NCI-H524 treated with DMSO at 0.1 percent for 48 hours (cell line): ENCODE measurements at places on chromosomes 2 and 18.

GRCh38 chr2:64501946-64502345, 22.2 kb upstream of the AFTPH start:
- no peak for DNase-seq

DNA sequence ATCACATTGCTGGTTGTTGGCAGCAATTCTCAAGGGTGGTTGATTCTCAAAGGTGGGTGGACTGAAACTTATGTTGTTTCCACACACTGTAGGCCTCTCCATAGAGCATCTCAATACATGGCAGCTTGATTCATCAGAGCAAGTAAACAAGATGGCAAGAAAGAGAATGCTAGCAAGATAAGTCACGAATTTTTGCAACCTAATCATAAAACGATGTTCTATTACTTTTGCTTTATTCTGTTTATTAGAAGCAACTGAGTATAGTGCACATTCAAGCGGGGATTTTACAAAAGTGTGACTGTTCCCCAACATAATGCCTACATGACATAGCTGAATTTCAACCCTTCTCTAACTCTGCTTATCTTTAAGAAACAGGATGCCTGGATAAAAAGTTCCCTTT, 136.2 kb downstream of the CCDC178 start:
- no peak for DNase-seq

DNA sequence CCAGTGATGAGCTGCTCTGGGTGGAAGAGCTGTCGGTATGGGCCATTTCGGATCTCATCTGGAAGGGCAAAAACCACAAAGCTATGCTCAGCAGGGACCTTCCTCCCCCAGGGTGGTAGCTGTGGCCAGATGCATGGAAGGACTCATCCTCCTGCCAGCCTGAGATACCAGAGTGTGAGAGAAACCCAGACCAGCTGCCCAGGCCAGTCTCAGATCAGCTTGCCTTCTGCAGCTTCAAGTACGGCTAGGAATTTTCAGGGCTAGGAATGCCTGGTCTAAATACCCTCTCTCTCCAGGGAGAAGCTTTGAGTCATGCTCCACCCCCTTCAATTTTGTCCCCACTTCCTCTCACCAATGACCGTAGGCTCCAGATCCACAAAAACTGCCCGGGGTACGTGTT, 1.4 kb upstream of the TUBA4B start:
- DNase-seq = no peak

- no peak for DNase-seq
Observed at GRCh38 chr2:54572262-54572635, 116.1 kb downstream of the SPTBN1 start.

DNA sequence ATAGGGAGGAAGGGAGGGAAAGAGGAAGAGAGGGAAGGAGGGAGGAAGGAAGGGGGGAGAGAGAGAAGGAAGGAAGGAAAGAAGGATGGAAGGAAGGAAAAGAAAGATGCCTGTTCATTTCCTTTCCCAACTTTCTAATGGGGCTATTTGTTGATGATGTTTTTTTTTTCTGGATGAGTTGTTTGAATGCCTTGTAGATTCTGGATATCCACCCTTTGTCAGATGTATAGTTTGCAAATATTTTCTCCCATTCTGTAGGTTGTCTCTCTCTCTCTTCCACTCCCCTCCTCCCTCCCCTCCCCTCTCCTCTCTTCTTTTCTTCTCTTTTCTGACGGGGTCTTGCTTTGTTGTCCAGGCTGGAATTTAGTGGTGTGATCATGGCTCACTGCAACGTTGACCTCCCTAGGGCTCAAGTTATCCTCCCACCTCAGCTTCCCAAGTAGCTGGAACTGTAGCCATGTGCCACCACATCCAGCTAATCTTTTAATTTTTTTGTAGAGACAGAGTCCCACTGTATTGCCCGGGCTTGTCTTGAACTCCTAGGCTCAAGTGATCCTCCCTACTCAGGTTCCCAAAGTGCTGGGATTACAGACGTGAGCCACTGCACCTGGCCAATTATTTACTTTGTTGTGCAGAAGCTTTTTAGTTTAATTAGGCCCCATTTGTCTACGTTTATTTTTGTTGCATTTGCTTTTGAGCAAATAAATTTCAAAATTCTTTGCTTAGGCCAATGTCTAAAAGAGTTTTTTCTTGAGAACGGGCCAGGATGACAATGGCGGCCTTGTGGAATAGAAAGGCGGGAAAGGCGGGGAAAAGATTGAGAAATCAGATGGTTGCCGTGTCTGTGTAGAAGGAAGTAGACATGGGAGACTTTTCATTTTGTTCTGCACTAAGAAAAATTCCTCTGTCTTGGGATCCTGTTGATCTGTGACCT, 57.3 kb upstream of the FAM117B start:
- peak; percentile 81 for DNase-seq

- peak; percentile 65 for DNase-seq
Observed at GRCh38 chr18:24502667-24503523, 42.5 kb downstream of the HRH4 start.

- DNase-seq = no peak
Observed at GRCh38 chr2:145599756-145600155, 1079.8 kb upstream of the ZEB2 start.

DNA sequence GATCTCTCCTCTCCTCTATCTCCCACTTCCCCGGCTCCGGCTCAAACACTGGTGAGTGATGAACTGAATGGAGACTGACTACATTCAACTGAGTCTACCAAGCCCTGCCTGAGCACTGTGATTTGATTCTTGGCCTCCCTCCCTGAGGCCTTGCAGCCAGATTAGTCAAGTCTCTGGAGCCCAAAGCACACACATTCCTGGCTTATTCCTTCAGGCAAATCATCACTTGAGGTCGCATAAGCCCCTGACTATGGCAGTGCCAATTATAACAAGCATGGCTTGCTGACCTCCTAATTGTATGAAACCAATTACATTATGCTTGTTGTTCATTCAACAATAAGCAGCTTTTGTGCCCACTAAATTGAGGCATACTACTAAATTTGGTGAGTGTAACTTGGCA, 34.6 kb downstream of the EFEMP1 start:
- DNase-seq = no peak

- DNase-seq = no peak
Observed at GRCh38 chr2:62216616-62217015, 20.7 kb downstream of the B3GNT2 start.

- DNase-seq = no peak
Observed at GRCh38 chr18:1595195-1595594, 690.5 kb downstream of the ADCYAP1 start.

DNA sequence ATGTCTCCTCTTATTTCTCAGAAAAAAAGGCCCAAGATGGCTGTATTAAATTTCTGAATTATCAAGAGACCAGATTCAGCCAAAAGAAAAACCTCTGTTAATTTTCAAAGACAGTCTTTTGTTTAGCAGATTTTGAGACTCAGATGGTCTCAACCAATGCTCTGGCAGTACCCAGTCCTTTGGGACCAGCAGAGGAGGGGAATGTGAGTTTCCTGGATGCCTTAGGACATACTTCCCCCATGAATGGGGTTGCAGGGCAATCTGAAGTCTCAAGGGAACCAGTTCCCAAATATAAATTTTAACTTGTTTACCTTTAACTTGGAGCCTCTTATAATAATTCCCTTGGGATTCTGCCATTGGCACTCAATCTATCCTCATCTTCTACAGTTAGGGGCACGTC, 107.8 kb upstream of the ZNF521 start:
- DNase-seq = no peak

DNA sequence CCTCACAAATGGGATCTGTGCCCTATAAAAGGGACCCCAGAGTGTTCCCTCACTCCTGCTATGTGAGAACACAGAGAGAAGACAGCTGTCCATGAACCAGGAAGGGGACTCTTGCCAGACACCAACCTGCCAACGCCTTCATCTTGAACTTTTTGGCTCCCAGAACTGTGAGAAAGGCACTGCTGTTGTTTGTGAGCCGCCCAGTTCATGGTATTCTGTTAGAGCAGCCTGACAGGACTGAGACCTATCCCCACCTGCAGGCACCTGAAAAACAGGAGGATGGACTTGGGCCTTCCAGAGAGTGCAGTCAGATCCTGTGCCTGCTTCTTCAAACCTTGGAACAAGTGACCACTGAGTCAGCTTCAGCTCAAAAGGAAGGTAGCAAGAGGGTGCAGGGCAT, 51.4 kb downstream of the CRACDL start:
- DNase-seq = no peak

GRCh38 chr2:230327418-230328154, 593 bp downstream of the SP140L start:
- no peak for DNase-seq

GRCh38 chr18:76455003-76455676, 39.9 kb downstream of the ZNF516 start:
- no peak for DNase-seq

DNA sequence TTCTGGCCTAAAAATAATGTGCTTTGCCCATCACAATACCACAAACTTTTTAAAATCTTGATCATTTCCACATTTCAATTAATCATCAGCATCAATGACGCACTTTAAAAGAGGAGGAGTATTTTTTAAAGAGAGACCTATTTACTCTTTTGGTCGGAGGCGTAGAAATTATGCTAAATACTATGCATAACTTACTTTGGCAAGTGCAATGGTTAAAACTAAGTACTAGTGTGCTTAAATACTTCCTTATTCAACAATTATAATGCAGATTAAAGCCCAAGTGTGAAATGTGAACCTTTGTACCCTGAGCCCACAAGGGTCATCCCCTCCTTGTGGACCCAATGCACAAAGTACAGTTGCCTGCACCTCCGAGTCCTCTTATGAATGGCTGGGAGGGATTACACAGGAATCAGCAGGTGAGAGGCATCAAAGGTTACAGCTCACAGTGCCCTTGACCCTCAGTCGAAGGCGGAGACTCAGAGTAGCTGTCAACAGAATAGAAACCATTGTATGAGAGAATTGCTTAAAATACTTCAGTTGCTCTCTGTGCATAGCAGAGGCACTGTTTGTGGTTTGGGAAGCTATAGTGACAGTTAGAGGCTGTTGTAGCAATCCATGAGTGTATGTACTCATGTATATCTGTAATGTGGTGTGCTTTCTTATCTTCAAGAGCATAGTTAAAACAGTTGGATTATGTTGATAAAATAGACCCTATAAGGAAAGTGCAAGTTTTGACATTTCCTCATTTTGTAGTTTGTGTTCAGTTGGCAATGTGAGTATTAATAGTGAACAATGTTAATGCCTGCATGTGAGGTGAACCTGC, 151.7 kb upstream of the ITGA4 start:
- DNase-seq = no peak

GRCh38 chr18:63736876-63737275, 34.1 kb downstream of the SERPINB11 start:
- DNase-seq = no peak

GRCh38 chr2:196403471-196403870, 232.1 kb upstream of the STK17B start:
- DNase-seq = no peak

DNA sequence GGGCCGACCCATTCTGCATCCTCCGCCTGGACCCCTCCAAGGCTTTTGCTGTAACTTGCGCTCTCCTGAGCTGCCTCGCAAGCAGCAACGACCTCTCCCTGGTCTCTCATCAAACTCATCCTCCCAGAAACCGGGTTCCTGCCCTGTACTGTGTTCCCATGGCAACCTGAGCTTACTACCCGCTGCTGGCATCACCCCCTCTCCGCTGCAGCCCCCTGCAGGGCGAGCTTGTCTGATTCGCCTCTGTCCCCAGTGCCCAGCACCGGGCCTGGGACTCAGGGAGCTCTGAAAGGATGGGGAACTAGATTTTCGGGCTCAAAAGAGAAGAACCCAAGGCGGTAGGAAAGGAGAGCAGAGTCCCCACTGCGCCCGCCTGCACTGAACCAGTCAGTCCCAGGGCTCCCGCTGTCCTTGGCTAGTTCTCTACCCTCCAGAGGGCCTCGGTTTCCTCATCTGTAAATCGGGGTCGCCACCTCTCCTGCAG, 463 bp downstream of the HS1BP3 start:
- DNase-seq = peak; percentile 40

- DNase-seq = no peak
Observed at GRCh38 chr2:185835974-185836373, 97.4 kb downstream of the FSIP2 start.

GRCh38 chr2:55732854-55733253, 39.2 kb upstream of the PNPT1 start:
- DNase-seq = no peak

GRCh38 chr18:29002747-29003146, 825.8 kb upstream of the CDH2 start:
- DNase-seq = no peak

DNA sequence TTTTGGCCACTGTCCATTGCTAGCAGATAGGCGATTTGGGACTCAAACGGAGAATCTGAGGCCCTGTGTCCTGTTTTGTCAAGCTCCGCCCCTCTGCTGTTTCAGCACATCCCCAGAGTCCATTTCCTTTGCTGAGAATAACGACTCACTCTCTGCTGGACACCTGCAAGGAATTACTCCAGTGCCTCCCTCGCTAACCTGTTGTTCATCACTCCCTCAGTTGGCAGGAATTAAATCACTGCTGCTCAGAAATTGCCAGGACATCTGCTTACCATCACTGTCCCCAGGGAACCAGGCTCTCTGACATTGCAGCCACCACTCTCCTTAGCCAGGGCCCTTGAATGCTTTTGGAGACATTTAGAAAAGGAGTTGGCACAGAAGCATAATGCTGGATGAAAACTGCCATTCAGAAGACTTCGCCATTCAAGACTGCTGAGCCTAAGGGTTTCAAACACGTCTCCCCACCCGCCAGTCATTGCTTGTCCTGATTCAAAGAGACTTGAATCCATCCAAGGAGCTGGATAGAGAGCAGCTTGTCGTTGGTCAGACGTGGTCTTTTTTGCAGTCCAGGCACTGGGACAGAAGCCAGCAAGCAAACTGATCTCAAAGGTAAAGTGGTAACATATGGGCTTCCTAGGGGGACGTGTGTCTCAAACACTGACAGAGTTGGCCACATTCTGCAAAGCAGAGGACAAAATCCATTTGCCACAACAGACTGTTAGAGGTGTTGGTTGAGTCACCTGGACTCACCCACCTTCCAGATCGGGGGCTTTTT, 155.3 kb downstream of the UXS1 start:
- DNase-seq = peak; percentile 60

DNA sequence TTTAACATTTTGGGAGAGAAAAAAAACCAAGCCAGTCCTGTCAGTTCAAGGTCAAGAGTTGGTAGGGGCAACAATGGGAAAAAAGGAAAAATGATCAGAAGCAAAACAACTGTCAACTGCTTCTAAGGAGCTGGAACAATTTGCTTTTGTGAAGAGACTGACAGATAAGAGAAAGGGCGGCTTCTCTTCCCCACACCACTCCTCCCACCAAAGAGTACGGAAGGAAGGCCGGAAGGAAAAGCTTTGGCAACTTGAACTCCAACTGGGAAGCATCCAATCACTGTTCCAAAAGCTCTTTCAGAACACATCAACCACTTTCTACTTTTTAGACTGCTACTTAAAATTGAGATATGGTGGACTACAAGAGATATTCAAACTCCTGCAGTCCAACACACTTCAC, 57.8 kb upstream of the NFU1 start:
- DNase-seq = no peak

DNA sequence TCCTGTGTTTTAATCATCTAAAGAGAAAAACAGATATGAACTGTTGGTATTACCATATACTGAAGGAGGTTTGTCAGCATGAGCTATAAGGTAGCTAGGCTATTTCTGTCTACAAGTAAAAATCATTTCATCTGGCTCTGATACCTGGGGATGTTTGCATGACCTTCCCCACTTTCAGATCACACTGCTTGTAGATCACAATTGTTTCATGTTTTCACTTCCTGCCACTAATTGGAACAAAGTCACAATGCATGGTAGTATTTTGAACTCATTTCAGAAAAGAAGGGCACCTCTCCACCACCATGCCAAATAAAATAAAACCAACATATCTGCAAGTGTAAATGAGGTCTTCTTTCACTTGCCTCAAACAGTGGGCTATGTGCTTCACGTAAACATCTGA, 37.8 kb downstream of the NYAP2 start:
- no peak for DNase-seq
